ENCODE measurements at places on chromosomes 13 and 19.

DNA sequence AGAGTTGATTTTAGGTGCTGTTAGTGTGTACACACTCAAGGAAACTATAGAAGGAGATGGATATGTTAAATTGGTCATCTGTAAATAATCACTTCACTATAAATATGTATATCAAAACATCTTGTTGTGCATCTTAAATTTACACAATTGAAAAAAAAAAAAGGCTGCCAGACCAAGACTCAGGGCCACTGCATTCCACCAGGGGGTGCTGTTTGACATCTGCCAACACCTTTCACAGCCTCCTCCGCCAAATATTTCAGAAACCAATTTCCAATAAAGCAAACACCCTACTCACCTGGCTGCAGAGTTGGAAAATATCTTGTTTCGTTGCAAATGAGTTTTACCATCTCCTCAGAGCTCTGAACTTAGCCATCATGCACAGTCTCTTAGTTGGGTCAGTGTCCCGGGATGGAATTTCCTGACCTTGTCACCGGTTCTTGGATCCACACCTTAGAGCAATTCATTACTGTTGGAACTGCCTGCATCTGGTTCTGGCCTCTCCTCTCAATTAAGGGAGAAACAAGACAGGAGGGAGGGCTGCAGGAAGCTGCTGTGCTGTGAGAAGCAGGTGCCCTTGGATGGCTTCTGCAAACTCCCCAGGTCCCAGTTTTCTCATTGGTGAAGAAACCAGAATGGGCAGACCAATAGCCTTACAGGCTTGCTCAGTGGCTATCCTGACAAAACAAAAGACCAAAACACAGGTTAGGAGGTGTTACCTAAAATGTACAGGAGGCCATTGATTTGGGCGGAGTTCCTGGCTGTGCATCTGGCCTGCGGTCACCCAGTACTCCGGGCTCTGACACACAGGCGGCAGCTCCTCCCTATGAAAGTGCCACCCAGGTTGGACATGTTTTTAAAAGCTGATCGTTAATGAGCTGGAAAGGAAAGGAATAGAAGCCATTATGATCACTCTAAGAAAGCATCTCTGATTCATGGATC is 746.6 kb downstream of the UQCRFS1 start:
- no peaks in the 10 kb centered on the region for H3K27me3 ChIP-seq
- no peak overlapping the region for H3K4me3 ChIP-seq
- no peaks in the 10 kb centered on the region for H3K36me3 ChIP-seq
- no peak for DNase-seq
- no peak overlapping the region for H3K27ac ChIP-seq

DNA sequence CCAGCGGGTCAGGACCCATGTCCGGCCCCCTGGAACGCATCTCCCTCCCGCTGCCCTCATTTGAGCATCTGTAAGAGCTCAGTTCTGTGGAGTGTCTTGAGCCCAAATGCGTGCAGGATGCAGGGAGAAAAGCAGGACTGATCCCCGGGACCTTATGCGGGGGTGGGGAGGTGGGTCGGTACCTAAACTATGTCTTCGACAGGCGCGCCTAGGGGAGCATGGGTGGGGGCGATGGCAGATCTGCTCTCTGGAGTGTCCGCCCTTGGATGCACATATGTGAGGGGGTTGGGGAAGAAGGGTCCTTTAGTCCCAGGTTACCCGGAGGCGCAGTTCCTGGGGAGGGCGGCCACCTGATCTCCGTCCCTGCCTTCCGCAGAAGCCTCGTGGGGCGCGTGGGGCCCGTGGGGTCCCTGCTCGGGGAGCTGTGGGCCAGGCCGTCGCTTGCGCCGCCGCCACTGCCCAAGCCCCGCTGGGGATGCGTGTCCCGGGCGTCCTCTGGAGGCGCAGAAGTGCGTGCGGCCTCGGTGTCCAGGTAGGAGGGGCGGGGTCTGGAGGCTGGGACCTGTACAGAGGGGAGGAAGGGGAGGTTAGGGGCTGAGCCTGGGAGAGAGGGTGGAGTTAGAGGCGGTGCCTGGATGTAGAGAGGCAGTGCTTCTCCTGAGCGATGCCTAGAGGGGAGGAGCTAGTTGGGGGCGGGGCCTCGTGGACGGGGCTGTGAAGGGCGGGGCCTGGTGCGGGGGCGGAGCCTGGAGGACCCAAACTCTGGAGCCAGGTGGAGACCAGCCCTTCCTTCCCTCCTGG is 2.9 kb downstream of the CILP2 start:
- no peak overlapping the region for H3K27ac ChIP-seq
- peaks cover 6% of the 10 kb centered on the region for H3K27me3 ChIP-seq
- H3K36me3 ChIP-seq: no peaks in the 10 kb centered on the region
- H3K4me1 ChIP-seq: no peaks in the 10 kb centered on the region
- peak overlapping the region; percentile 3 for H3K4me3 ChIP-seq

DNA sequence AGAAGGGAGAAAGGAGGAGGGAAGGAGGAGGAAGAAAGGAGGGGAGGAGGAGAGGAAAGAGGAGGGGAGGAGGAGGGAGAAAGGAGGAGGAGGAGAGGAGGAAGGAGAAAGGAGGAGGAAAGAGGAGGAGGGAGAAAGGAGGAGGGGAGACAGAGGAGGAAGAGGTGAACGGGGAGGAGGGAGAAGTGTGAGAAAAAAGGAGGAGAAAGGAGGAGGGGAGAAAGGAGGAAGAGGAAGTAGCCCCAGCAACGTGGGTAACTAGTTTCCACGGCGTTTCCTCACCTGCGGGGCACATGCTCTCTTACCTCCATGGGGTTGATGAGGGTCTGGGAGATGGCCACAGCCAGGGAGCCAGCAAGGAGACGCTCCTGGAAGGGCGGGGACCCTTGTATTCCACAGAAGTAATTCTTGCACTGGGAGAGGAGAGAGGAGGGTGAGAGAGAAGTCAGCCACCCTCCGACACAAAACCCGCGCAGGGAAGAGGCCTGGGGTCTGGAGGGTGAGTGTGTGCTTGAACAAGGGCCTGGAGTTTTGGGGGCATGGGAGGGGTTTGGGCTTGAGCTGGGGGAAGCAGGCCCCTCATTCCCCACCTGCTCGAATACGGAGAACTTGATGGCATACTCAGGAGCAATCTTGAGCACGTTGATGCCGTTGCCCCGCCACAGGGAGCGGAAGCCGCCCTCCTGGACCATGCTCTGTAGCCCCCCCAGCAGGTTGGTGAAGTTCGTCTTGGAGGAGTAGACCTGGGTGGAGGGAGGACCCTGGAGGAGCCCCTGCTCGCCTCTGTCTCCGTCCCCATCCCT is 3.9 kb downstream of the SLC25A41 start:
- H3K27ac ChIP-seq: no peak overlapping the region
- H3K4me1 ChIP-seq: no peaks in the 10 kb centered on the region
- no peaks in the 10 kb centered on the region for H3K36me3 ChIP-seq

DNA sequence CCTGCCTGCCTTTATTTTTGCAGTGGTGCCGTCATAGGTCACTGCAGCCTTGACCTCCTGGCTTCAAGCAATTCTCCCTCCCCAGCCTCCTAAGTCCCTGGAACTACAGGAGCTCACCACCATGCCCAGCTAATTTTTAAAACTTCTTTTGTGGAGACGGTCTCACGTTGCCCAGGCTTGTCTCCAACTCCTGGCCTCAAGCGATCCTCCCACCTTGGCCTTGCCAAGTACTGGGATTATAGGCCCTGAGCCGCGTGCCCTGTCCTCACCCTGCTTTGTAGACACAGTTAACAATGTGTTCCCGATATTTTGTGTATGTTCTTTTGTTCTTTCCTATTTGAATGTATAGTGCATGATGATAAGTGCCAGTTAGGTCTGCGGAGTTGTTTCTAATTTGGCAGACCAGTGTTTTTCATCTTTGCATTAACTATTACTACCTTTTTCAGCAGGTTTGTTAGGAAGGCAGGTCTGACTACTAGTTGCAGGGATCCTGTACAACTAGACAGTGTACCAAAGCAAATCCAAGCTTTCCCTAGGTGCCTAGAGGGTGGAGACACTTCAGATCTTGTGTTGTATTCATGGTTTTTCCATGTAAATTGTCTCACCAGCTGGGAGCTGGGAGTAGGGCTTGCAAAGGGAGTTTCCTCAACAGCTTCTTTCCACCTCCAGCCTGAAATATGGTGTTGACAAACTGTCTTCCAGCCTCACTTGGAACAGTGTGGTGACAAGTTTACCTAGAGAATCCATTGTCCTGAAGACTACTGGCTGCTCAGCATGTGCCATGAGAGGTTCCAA is 9.5 kb upstream of the WTIP start:
- no peak overlapping the region for H3K27ac ChIP-seq
- H3K36me3 ChIP-seq: peaks cover 44% of the 10 kb centered on the region
- no peaks in the 10 kb centered on the region for H3K4me1 ChIP-seq
- DNase-seq: no peak

GRCh38 chr19:49338691-49339300 is 3.6 kb downstream of the CD37 start:
- H3K4me3 ChIP-seq: peak overlapping the region; percentile 56
- peak overlapping the region; percentile 49 for H3K27ac ChIP-seq
- H3K4me1 ChIP-seq: peaks cover 17% of the 10 kb centered on the region
- DNase-seq: peak; percentile 99
- peaks cover 32% of the 10 kb centered on the region for H3K36me3 ChIP-seq

DNA sequence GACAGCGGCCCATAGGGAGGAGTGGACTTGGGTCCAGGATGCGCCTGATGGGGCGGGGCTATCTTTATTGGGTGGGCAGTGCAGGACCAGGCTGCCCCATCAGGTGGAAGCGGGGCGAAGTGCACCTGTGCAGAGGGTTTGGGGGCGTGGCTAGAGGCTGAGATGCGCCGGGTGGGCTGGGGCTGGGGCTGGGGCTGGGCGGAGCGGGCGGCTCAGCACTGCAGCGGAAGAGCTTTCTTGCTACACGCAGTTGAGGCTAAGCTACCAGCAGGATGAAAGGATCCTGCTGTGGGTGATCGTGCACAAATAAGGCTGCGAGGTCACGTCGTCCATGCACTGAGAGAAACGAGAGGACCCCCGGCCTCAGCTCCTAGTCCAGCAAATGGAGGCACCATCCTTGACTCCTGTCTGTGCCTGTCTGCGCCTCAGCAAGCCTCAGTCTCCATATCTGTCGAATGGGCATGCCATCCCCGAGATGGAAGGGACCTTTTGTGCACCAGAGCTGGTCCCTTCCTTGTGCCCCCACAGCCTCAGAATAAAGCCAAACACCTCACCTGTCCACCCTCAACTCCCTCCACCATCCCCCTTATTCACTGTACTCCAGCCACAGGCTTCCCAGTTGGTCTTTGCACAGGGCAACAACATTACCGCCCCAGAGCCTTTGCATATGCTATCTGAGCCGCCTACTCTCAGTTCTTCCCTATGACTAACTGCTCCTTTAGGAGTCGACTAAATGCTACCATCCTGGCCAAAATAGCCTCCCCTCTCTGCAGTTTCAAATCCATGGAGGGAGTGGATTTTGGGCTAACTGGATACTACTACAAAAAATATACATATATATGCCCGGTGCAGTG is 21.0 kb upstream of the HOMER3 start:
- no peak overlapping the region for H3K4me3 ChIP-seq
- no peaks in the 10 kb centered on the region for H3K36me3 ChIP-seq
- no peak overlapping the region for H3K27ac ChIP-seq
- H3K27me3 ChIP-seq: no peaks in the 10 kb centered on the region
- H3K4me1 ChIP-seq: peaks cover 2% of the 10 kb centered on the region
- peak; percentile 92 for DNase-seq

GRCh38 chr19:50255115-50255514 is 51.7 kb downstream of the MYH14 start:
- H3K4me1 ChIP-seq: no peaks in the 10 kb centered on the region
- H3K27me3 ChIP-seq: no peaks in the 10 kb centered on the region
- DNase-seq: no peak

DNA sequence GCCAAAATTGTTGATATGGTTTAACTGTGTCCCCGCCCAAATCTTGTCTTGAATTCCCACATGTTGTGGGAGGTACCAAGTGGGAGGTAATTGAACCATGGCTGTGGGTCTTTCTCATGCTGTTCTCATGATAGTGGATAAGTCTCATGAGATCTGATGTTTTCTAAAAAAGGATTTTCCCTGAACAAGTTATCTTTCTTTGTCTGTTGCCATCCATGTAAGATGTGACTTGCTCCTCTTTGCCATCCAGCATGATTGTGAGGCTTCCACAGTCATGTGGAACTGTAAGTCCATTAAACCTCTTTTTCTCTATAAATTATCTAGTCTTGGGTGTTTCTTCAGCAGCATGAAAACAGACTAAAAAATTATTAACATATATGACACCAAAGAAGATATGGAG is 986.7 kb upstream of the MIR17HG start:
- H3K4me3 ChIP-seq: no peak overlapping the region
- no peaks in the 10 kb centered on the region for H3K27me3 ChIP-seq
- no peak for DNase-seq
- H3K27ac ChIP-seq: no peak overlapping the region

DNA sequence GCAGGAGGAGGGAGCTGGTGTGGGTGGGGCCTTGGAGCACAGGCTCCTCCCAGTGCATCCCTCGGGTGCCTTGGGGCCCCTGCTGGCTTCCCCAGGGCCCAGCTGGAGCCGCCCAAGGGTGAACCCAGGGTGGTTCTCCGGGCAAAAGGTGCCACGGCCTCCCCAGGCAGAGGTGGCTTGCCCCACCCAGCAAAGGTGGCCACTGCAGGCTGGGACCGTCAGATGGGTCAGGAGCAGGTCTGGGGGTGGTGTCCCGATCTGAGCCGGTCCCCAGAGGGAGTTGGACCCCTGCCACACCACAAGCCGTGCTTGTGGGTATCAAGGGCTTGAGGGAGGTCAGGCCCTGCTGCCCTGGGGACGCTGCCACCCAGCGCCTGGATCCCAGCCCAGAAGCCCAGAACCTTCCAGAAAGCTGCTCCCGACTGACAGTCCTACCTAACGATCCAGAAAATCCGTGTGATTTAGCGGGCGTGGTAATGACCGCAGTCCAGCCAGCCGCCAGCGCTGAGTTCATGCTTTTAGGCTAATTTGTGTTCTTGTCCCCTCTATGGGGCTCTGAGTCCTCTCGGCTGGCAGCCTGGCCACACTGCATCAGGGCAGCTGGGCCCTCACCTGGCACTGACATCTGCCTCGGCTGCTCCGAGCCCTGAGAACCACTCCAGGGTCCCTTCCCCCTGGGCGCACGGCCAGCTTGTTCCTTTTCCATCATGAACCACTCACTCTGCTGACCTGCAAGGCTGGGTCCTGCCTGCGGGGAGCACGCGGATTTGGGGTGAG is 5.0 kb upstream of the GRIN3B start:
- DNase-seq: no peak
- H3K27me3 ChIP-seq: no peaks in the 10 kb centered on the region
- H3K36me3 ChIP-seq: peaks cover 6% of the 10 kb centered on the region
- H3K27ac ChIP-seq: no peak overlapping the region

GRCh38 chr19:1453525-1454364 is 3.8 kb downstream of the APC2 start:
- peaks cover 39% of the 10 kb centered on the region for H3K4me1 ChIP-seq
- no peak for DNase-seq
- no peaks in the 10 kb centered on the region for H3K36me3 ChIP-seq
- H3K27ac ChIP-seq: no peak overlapping the region
- peaks cover 34% of the 10 kb centered on the region for H3K27me3 ChIP-seq
- no peak overlapping the region for H3K4me3 ChIP-seq

GRCh38 chr13:51767100-51767499 is 36.9 kb downstream of the DHRS12 start:
- peaks cover 7% of the 10 kb centered on the region for H3K4me1 ChIP-seq
- H3K27ac ChIP-seq: no peak overlapping the region
- H3K4me3 ChIP-seq: no peak overlapping the region
- H3K27me3 ChIP-seq: no peaks in the 10 kb centered on the region
- DNase-seq: no peak

All from H1 (cell line).